Regular cardiac myocyte (primary cell): ENCODE measurements at places on chromosomes 6 and 20. TPM values are rescaled to one million over a fixed set of nuclear protein-coding genes. Genes with fewer than 3 reads are reported as not detected.

The PSORS1C2 gene
- not detected in 2 replicates for total RNA-seq

The COX4I2 gene
- total RNA-seq, result 0.28 TPM in 1 of 2 replicates, not detected in the other

The SLPI gene
- 0.58 TPM in 1 of 2 replicates, not detected in the other for total RNA-seq

The RAET1G gene
- total RNA-seq, result 0.77 TPM in 1 of 2 replicates, not detected in the other

The NTSR1 gene
- under 0.01 TPM in 2 replicates for total RNA-seq

The PKIB gene
- total RNA-seq, result 1.2 and 4.8 TPM in 2 replicates

The ADGRF4 gene
- total RNA-seq, result 0.19 and 0.28 TPM in 2 replicates

The NR2E1 gene
- total RNA-seq, result not detected in 2 replicates

The FAM209B gene
- total RNA-seq, result not detected in 2 replicates

The VSTM2L gene
- 2.5 and 3.7 TPM in 2 replicates for total RNA-seq

The COL21A1 gene
- total RNA-seq, result 0.38 and 1.7 TPM in 2 replicates

The BNIP5 gene
- not detected in 2 replicates for total RNA-seq

The TINAG gene
- total RNA-seq, result not detected in 2 replicates

The LRRN4 gene
- 0.28 and 0.38 TPM in 2 replicates for total RNA-seq

The RCAN2 gene
- 0.85 and 1.2 TPM in 2 replicates for total RNA-seq

The RANBP9 gene
- 21.3 and 29.3 TPM in 2 replicates for total RNA-seq

The BPIFA1 gene
- total RNA-seq, result not detected in 2 replicates

The BHLHE23 gene
- not detected in 2 replicates for total RNA-seq

The NHSL1 gene
- 6.2 and 9.2 TPM in 2 replicates for total RNA-seq

The CST1 gene
- total RNA-seq, result 13.2 and 29.3 TPM in 2 replicates

The FAM50B gene
- total RNA-seq, result 6.8 and 10.4 TPM in 2 replicates

The BFSP1 gene
- total RNA-seq, result 1.9 and 2.8 TPM in 2 replicates

The CLPSL2 gene
- not detected in 2 replicates for total RNA-seq

The CDH26 gene
- total RNA-seq, result under 0.01 and 0.28 TPM in 2 replicates

The GPX5 gene
- total RNA-seq, result not detected in 2 replicates

The SYCP2 gene
- total RNA-seq, result 0.77 and 1.1 TPM in 2 replicates

The PBOV1 gene
- total RNA-seq, result not detected in 2 replicates

The DLK2 gene
- total RNA-seq, result 0.19 and 0.28 TPM in 2 replicates

The PRR18 gene
- not detected in 2 replicates for total RNA-seq

The ARMH2 gene
- total RNA-seq, result not detected in 2 replicates

The RGS17 gene
- 7.3 and 9.3 TPM in 2 replicates for total RNA-seq

The BPI gene
- total RNA-seq, result 0.28 TPM in 1 of 2 replicates, not detected in the other

The ZBTB9 gene
- total RNA-seq, result 3.7 and 7.1 TPM in 2 replicates

The GSTA3 gene
- not detected in 2 replicates for total RNA-seq

The GPR63 gene
- 0.28 and 0.38 TPM in 2 replicates for total RNA-seq
